Thoracic aorta (tissue), 2 donors: ENCODE measurements at places on chromosomes 5 and 9.

- no peak for DNase-seq
Observed at GRCh38 chr5:141951332-141951781, 6.6 kb downstream of the PCDH12 start.

GRCh38 chr5:176534640-176535039, 2.6 kb downstream of the RNF44 start:
- no peak for DNase-seq

GRCh38 chr9:69548681-69549080, 123.5 kb downstream of the APBA1 start:
- no peak for DNase-seq

DNA sequence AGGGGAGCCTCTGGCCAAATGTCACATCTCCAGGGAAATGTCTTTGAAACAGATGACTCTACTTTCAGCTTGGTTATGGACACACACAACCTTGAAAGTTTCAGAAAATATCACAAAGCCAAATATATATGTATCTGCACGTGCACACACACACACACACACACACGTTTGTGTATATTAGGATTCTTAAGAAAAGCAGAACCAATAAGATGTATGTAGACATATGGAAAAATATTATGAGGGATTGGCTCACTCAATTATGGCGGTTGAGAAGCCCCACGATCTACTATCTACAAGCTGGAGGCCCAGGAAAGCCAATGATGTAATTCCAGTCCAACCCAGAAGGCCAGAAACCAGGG, 194.9 kb downstream of the PALM2AKAP2 start:
- no peak for DNase-seq

DNA sequence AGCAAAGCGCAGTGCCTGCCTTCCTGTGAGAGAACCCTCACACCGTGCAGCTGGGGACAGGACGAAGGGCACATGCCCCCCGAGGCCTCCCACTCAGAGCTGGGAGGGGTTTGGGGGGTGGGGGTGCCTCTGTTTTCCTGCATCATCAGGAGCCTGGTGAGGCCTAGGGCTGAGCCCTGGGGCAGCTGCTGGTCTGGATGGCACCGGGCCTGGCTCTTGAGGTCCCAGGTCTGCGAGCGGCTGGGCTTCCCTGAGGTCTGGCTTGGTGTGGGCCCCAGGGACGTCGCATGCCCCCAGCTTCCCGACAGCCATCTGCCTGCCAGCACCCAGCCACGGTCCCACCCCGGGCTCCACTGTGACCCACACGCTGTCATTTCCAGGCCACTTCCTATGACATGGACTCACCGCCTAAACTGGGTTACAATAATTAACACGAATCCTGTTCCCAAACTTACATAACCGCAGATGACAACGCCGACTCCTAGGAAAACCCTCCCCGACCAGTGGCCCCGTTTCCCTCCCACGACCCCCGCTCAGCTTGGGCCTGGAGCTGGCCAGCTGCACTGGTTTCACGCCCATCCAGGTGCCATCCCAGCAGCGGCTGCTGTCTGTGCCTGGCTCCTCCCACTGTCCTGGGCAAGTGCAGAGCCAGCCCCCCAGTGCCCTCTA, 8.7 kb downstream of the NACC2 start:
- no peak for DNase-seq

- DNase-seq: no peak
Observed at GRCh38 chr5:172370648-172371545, 83.4 kb downstream of the SH3PXD2B start.

DNA sequence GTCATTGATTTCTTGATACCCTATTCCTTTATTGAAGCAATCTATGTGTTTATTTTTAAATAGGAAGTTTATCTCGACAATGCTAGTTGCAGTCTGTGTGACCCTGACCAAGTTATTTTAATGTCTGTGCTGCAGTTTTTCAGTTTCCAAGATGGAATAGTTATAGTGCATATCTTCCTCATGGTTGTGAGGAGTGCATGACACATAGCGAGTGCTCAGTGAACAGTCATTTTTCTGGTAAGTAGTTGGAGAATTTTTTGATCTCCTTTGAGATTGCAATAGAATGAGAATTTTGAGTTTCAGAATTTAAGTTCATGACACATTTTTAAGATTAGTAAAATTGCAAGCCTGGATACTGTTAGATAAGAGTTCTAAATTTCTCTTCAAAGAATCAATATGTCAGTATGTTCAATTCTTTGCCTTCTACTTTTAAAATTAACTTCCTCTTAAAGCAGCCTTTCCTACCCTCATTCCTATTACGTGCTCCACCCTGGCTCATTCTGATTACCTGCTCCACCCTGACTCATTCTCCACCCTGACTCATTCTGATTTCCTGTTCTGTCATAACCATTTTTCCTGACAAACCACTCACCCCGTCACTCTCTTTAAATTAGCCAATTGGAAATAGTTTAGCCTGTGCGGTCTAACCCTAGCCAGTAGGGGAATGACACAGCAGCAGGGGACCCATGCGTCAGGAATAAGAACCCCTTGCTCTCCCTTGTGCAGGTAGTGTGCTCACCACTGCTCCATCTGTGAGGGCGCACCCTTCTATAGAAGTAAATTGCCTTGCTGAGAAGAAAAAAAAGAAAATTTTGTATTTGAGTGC, 30.7 kb downstream of the SPIN1 start:
- DNase-seq: no peak

DNA sequence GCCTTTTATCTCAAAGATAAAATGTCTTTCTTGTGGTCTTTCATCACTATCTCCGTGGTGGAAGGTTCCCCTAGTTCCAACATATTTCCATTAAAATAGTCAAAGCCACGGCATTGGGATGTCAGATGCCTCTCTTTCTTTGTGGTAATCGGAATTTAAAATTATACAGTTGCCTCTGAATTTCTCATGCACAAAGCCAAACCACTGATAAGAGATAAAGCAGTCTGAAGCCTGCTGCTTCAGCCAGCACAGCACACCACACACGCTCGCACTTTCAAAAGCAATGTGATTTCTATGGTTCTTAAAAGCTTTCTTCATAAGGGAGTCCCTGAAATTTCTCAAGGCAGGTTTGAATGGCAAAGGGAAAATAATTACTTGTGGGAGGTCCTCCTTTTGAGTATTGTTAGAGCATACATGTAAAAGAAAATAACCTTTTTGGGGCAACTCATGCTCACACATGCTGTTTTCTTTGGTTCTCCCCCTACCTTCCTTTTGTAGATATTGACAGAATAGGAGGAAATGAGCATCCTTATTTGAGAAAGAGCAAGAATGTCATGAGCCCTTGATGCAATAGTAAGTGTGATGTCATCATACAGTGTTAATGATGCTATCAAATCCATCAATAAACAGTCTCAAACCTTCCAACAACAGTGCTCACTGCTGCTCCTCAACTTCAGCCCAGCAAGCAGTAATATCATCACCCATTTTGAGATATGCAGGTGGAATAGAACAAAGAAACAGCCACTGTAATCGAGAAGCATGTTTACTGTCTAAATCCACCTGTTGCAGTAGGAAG, 85.7 kb upstream of the PPP1R2B start:
- no peak for DNase-seq

DNA sequence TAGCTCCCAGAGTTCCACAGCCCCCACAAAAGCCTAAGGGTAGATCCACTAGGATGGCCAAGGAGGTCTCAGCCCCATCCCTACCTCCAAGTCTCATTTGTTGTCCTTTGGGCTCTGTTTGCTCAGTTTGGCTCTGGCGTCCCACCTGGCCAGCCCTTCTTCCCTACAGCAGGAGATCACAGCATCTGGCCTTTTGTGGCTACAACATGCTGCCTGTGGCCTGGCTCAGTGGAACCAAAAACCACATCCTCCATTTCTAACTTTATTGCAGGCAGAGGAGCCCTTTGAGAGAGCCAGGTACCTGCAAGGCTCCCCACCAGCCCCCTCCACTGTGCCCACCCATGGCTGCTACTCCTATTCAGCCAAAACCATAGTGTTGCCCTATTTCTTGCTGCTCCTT, 11.4 kb downstream of the JADE2 start:
- no peak for DNase-seq

DNA sequence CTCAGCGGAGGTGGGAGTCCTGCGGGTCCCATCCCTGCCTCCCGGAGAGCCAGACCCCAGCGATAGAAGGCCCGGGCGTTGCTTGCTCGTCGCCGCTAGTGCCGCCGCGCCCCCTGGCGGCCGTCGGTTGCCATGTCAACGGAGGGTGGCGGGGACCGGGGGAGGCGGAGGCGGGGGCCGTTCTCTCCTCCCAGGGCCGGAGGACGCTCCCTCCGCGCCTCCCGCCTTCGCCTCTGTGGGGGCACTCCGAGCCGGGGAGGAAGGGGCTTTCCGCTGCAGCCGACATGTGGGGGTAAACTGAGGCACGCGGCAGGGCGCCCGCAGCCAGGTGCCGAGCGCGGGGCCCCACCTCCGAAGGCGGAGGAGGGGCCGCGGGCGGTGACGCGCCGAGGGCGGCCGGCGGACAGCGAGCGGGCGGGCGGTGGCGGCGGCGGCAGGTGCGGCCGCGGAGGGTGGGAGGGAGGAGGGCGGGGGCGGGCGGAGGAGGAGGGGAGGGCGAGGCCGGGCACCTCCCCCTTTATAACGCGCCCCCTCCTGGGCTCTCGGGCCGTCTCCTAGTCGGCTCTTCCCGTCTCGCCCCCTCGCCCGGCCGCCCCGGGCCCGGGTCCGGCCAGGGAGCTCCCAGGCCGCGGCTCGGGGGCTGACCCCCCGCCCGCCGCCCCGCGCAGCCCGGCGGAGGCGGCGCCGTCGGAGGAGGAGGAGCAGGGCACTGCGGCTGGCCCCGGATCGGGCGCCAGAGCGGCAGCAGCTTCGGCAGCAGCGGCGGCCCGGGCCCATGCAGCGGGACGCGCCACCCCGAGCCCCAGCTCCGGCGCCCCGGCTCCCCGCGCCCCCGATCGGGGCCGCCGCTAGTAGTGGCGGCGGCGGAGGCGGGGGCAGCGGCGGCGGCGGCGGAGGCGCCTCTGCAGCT, 556 bp upstream of the CDK9 start:
- peak; percentile 60 for DNase-seq
